Cardiac fibroblast (primary cell): ENCODE measurements at places on chromosomes 13 and 19.

- no peak for DNase-seq
Measured at GRCh38 chr19:29831686-29832085, 19.9 kb downstream of the CCNE1 start.

GRCh38 chr13:37014609-37015008 lies 14.0 kb downstream of the EXOSC8 start:
- DNase-seq, result no peak

DNA sequence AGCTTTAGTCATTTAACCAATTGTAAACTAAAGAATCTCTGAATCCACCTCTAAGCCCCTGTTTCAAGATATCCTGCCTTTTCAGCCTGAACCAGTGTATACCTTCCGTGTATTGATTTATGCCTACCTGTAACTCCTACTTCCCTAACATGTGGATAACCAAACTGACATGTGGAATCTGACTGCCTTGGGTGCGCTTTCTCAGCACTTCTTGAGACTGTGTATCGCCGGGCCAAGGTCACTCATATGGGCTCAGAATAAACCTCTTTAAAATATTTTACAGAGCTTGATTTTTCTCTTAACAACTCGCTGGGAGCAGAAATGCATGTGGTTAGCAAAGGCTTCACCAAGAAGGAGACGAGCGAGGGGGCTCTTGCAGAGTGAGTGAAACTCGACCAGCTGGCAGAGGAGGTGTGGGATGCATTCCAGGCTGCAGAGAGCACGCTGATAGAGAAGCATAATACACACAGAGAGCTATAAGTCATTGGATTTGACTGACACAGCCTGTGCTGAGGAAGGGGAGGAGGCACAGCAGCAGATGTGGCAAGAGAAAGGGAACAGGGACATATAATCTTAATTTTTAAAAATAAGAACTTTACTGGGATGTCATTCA lies 268.2 kb upstream of the MAB21L1 start:
- DNase-seq, result no peak

DNA sequence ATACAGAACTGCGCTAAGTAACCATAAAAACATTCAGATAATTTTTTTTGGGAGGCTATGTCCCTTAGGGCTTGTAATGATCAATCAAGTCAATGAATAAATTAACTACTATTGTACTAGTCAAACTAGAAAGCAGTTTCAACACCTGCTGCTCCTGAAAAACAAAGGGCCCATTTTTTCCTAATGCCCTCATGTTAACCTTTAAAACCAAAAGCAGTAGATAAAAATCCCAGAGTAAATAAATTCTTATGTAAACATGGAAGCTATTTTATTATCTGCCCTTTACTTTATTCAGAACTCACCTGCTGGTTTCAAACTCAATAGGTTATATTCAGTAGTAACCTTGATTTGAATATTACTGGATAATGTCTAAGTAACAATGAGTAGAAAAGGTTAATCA lies 159.5 kb upstream of the STARD13 start:
- no peak for DNase-seq

DNA sequence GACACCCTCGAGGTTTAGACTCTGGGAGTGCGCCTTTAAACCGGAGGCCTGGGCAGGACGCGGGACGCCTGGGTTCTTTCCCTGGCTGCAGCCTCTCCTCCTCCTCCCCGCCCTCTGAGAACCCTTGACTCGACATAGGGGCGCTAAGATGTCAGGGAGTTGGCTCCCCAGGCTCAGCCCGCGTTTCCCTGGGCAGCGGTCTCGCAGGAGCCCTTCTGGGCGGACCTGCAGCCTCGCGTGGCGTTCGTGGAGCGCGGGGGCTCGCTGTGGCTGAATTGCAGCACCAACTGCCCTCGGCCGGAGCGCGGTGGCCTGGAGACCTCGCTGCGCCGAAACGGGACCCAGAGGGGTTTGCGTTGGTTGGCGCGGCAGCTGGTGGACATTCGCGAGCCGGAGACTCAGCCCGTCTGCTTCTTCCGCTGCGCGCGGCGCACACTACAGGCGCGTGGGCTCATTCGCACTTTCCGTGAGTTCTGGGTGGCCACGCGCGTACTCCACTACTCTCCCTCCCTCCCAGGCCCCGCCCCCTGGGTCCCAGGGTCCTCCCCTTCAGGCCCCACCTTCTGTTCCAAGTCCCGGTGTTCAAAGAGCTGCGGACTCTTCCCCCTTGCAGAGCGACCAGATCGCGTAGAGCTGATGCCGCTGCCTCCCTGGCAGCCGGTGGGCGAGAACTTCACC lies 1.3 kb downstream of the ICAM5 start:
- DNase-seq, result peak; percentile 56
